ENCODE measurements at places on chromosomes 16 and 17. TPM values are rescaled to one million over a fixed set of nuclear protein-coding genes. Genes with fewer than 3 reads are reported as not detected.

- no peak for ATAC-seq
These were observed 205.8 kb downstream of the PRKCA start for GRCh38 chr17:66507982-66508760.

DNA sequence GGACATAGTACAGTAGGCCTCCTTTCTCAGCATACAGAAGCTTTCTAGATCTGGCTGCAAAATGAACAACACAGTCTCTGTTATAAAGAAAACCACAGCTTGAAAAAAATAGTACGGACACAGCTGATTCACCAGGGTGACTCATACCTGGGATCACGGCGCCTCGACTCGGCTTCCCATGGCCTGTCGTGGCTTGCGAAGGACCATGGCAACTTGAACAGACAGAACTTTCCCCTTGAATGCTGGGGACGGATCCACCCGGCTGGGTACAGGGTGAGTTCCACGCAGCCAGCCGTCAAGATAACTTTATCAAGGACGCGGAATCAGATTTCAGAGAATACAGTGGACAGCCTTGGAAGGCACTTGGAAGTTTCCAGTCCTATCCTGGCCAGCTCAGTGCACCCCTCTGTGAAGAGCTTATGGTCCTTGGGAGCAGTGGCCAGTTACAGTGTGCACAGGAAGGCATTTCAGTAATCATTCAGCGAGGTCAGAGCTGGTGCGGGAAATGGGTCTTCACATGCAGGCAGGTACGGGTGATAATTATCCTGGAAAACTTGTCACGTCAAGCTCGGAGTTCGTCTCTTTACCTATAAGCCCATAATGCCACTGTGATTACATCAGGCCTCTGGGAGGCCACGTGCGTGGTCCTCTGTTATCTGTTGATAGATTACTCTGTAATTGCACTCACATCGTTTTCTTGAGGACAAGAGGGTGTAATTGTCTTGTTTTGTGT, 57.9 kb upstream of the MAF start:
- ATAC-seq: peak; percentile 83

Gene CCL17
- total RNA-seq: 1.6 TPM

Gene TP53TG3F
- not detected for total RNA-seq

Gene KCNH6
- total RNA-seq: not detected

All from esophagus mucosa (tissue), 1 donor.